ENCODE measurements at places on chromosomes 11 and 22. TPM values are rescaled to one million over a fixed set of nuclear protein-coding genes. Genes with fewer than 3 reads are reported as not detected.

- no peak for DNase-seq
Measured at GRCh38 chr11:78023426-78023825, 350 bp upstream of the KCTD14 start.

- no peak for DNase-seq
Measured at GRCh38 chr22:39478441-39478850, 21.6 kb downstream of the MGAT3 start.

TEX54 gene
- total RNA-seq: 0.92 TPM

DNA sequence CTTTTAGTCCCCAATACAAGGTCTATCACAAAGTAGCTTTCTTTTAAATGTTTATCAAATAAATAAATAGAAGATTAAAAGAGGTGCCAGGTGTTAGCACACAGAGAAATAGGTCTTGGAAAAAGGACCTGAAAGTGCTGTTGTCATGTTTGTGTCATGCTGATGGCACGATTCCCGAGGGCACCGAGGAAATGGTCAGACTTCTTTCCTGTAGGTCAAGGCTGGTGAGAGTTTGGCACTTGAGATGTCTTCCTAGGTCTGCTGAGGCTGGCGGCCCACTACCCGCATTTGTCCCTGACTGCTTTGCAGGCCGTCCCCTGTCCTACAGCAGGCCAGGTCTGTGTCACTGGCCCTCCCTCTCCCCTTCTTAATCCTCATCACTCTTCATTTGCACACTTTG lies 112.1 kb downstream of the ATXN10 start:
- no peak for DNase-seq

GSTT2B gene
- total RNA-seq: not detected

DNA sequence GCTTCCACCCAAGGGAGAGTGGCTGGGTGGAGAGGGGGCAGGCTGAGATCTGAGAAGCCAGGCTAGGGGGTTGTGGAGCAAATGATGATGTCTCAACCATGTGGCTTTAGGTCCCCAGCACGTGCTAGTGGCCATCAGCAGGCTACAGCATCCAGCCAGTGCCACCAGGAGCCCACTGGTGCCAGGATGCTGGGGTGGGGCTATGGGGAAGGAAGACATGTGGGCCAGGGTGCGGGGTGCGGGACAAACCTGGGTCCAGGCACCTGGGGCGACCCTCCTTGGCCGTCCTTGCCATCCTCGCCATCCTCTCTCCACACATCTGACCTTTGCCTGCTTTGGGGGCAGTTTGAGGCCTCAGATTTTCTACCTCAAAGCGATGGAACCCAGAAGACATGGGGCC lies 104.3 kb downstream of the KCNQ1 start:
- DNase-seq: no peak

SYCE3 gene
- not detected for total RNA-seq

DNA sequence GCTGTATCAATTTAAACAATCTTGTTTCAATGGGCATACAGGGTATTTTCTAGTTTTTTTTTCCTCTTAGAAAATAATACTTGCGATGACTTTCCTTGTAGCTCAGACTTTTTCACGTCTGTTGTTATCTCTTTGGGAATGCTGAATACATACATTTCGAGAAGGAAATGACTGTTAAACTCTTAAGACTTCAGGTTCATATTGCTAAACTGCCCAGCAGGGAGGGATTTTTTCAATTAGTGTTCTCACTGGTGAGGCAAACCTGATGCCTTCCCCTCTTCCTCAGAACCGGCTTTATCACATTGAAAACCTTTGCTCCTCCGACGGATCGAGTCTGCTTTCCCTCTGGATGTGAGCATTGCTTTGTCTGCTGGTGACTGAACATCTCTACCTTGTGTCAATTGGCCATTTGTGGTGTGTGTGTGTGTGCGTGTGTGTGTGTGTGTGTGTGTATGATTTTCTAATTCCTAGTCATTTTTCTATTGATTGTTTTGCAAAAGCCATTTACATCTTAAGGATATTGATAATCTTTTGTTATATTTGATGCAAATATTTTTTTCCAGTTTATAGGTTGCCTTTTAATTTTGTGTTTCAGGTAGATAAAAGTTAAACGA lies 6.6 kb downstream of the NEAT1 start:
- no peak for DNase-seq

DNA sequence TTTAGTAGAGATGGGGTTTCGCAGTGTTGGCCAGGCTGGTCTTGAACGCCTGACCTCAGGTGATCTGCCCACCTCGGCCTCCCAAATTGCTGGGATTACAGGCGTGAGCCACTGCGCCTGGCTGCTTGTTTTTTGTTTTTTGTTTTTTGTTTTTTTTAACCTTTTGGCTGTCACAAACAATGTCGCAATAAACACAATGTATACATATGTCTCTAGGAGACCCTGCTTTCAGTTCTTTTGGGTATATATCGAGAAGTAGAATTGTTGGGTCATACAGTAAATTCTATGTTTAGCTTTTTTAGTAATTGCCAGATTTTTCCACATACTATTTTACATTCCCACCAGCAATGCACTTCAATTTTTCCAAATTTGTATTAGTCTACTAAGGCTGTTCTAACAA lies 28.0 kb downstream of the RBX1 start:
- no peak for DNase-seq

DNA sequence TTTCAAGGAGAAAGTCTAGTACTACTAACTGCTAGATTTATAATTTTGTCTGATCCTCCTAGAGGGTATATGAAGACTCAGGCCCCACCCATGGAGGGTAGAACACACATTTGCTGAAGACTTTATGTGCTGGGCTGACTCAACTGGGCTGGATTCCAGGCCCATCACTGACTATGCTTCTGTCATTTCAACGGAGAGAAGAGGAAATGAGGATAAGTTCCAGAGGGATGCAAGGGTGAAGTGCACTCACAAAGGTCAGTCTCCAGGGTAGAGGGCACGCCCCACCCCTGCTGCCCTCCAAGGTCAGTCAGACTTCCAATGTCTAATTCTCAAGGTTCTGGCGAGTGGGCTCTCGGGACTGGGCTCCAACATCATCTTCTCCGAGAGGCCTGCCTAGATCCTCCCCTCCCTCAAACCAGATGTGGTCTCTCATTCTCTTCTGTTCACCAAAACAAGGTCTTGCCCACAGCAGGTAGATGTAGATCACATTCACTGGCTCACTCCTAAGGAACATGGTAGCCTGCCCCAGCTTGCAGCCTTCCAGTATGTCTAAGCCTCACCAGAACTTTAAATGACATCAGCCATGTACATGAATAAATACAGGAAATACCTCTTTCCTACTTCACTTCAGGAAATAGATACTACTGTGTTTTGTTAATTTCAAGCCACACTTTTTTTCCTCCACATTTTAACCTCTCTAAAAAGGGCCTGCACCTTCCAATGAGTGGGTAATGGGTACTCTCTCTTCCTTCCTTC lies 7.3 kb upstream of the C11orf86 start:
- no peak for DNase-seq

GRCh38 chr22:28406246-28406645 lies 273.4 kb downstream of the TTC28 start:
- no peak for DNase-seq

DNA sequence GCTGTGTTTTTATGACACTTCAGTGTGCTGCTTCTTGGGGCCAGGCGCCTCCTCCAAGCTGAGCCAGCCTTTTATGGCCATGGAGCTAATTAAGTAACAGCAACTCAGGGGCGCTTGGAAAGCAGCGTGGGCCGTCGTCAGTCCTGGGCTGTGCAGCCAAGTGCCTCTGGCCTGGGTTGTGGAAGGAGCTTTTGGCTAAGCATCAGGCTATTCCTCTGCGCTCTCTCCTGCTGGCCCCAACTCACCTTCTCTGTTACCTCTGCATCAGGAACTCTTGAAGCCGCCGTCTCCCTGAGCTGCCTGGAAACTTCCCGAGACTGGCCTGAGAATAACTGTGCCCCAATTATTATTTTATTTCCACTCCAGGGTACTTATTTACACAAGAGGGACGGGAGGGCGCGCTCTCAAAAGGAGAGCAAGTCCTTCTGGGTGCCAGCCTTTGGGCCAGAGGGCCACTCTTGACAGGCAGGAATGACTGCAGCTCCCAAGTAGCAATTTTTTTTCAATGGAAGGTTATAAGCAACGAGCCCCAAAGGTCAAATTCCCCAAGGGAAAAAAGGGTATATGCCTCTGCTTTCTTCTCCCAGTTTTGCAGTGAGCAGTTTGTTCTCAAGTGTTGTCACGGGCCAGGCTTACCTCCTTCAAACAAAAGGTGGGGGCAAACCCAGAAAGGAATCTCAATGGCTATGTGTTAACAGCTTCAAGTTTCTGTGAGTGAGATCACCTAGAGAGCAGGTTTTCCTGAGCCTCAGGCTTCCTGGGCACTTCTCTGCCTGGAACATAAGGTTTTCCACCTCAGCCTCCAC lies 38.5 kb upstream of the NAV2 start:
- DNase-seq: no peak

PLEKHB1 gene
- total RNA-seq: 3.7 TPM

DNA sequence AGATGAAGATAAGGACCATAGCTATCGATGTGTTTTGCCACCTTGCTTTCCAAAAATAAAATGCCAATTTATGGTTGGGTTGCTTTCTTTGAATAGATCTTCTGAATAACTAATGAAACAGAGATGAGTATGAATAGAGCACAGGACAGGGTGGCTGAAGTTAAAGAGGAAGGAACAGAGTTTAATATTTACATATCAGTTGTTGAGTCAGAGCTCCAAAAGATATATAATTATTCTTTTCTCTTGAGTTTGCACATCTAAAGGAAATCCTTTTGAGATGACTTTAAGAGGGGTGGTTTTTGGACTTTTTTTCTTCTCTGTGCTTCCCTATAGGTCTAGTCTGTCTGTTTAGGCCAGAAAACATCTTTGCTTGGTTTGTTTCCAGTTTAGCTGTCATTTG lies 115.2 kb downstream of the DDX10 start:
- no peak for DNase-seq

DNA sequence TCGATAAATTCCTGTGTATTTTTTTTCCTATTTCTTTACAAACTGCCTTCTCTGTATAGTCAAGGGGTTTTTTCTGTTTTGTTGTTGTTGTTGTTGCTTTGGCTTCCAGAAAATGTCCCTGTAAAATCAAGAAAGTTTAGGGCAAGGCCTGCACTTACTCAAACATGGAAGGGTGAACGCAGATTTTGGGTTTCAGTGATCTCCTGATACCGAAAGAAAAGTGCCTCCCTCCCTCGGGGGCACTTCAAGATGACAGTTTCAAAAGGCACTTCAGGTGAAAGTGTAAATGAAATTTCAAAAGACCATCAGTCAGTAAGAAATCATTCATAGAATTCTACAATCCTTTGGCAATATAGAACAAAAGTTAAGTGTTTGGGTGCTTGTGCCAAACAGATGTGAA lies 43.4 kb upstream of the TMPRSS4 start:
- no peak for DNase-seq
